ENCODE measurements at places on chromosomes 5 and 9. TPM values are rescaled to one million over a fixed set of nuclear protein-coding genes. Genes with fewer than 3 reads are reported as not detected.

DNA sequence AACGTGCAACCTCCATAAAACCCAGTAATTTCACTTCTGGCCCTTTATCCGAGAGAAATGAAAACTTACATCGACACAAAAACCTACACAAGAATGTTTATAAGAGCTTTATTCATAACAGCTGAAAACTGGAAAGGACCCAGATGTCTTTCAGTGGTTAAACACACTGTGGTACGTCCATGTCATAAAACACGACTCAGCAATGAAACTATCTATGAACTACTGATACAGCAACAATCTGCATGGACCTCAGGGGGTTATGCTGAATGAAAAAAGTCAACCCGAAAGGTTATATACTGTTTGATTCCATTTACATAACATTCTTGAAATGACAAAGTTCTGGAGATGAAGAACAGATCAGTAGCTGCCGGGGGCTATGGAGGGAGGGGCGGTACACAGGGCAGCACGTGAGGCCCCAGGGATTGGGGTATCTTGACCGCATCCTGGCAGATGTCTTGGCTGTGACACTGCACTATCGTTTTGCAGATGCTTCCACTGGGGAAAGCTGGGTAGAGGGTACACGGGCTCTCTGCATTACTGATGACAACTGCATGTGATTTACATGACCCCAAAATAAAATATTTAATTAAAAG lies 4.1 kb downstream of the CCDC127 start:
- no peak overlapping the region for H3K27ac ChIP-seq
- peaks cover 3% of the 10 kb centered on the region for H3K4me1 ChIP-seq
- no peaks in the 10 kb centered on the region for H3K27me3 ChIP-seq

- no peak for DNase-seq
- no peaks in the 10 kb centered on the region for H3K36me3 ChIP-seq
- peak overlapping the region; percentile 76 for H3K27ac ChIP-seq
- peaks cover 36% of the 10 kb centered on the region for H3K4me1 ChIP-seq
These were observed 15.5 kb downstream of the B4GALT1 start for GRCh38 chr9:33151601-33152000.

DNA sequence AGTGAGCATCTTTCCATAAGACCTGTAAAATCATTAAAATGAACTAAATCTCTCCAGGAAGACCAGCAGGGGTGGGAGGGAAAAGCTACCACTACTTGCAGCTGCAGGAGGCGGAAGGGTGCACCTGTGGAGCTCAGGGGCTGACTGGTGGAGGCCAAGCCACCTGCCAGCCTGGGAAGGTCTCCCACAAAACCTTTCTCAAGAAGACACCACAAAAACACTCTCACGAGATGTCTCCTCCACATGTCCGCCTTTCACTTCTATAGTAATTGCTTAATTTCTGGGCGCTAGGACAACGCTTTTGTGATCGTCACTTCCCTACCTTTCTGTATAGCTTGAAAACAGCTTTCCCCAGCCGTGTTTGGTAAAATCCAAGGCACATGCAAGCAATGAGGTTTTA lies 114.4 kb downstream of the ROR2 start:
- H3K27ac ChIP-seq: no peak overlapping the region
- H3K36me3 ChIP-seq: no peaks in the 10 kb centered on the region
- DNase-seq: no peak
- H3K4me1 ChIP-seq: no peaks in the 10 kb centered on the region
- H3K4me3 ChIP-seq: no peak overlapping the region
- no peaks in the 10 kb centered on the region for H3K27me3 ChIP-seq

DNA sequence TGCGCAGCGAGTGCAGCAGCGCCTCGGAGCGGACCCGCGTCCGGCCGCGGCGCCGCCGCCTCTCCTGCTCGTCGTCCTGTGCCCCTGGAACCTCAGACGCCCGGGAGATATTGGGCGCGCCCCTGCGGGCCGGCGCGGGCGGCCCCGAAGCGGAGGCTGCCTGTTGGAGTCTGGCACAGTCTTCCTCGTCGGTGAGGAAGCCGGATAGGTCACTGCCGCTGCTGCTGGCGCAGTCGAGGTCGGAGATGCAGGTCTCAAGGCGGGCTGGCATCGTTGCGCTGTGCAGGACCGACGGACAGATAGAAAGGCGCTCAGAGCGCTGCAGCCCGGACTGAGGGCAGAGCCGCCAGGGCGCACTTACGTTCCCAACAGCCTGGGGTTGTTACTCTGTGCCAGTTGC lies 344 bp downstream of the NEUROG1 start:
- no peaks in the 10 kb centered on the region for H3K4me1 ChIP-seq
- no peak for DNase-seq
- H3K27me3 ChIP-seq: peaks cover 38% of the 10 kb centered on the region
- no peak overlapping the region for H3K4me3 ChIP-seq
- H3K36me3 ChIP-seq: no peaks in the 10 kb centered on the region

Gene PCDHA9
- total RNA-seq: 0.21 TPM

Gene FCN2
- not detected for total RNA-seq

Gene KIAA0825
- total RNA-seq: 1.6 TPM

Gene AHRR
- total RNA-seq: 23.6 TPM

Gene RNF44
- total RNA-seq: 113 TPM

Gene HTR4
- total RNA-seq: not detected
